ENCODE measurements at places on chromosomes 12 and 14.

GRCh38 chr12:27553941-27554340 is 29.9 kb downstream of the PPFIBP1 start:
- no peak for DNase-seq

GRCh38 chr14:22487941-22488340 is 101.1 kb downstream of the DAD1 start:
- DNase-seq = no peak

- DNase-seq = no peak
These were observed 18.9 kb upstream of the DIABLO start for GRCh38 chr12:122244565-122245371.

- DNase-seq = no peak
These were observed 105.1 kb downstream of the BMP4 start for GRCh38 chr14:53851394-53852090.

- no peak for DNase-seq
These were observed 502.2 kb upstream of the RPL10L start for GRCh38 chr14:47153746-47154145.

DNA sequence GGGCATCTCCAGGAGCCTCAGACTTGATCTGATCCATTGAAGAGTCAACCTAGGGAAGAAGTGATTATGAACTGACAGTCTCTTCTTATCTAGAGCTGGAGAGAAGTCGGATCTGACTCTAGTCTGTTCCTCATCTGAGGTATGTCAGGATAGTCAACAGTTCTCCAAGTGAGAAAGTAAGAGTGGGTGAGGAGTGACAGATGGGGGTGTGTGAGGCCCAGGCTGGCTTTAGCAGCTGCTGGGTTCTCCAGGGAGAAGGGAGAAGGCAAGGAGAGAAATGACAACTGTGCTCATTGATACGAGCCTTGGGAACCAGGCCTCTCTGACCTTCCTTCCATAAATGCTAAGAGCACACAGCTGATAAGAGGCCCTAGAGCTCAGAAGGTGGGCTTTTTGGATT is 53.3 kb downstream of the IRAK3 start:
- no peak for DNase-seq

DNA sequence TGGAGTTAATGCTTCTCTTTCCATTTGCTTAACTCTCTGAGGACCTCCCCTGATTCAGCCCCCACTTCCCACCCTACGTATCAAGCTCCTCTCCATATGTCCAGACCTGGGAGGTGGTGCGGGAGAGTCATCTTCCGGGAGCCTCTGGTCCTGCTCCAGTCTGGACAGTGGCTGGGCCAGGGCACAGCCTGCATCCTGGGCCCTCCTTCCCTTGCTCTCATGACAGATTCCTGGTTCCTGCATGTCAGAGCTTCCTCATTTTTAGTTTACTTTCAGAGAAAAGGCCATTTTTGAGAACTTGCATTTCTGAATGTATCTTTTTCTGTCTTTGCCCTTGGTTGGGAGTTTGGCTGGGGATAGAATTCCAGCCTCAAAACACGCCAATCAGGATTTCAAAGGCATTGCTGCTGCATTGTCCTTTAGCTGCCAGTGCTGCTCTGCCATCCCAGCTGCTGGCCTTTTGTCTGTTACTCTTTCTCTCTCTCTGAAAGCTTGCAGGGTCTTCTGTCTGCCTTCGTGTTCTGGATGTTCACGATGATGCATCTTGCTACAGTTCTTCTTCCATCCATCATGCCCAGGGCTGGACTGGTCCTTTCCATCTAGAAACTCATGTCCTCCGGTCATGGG is 54.7 kb downstream of the SLC6A12 start:
- no peak for DNase-seq

DNA sequence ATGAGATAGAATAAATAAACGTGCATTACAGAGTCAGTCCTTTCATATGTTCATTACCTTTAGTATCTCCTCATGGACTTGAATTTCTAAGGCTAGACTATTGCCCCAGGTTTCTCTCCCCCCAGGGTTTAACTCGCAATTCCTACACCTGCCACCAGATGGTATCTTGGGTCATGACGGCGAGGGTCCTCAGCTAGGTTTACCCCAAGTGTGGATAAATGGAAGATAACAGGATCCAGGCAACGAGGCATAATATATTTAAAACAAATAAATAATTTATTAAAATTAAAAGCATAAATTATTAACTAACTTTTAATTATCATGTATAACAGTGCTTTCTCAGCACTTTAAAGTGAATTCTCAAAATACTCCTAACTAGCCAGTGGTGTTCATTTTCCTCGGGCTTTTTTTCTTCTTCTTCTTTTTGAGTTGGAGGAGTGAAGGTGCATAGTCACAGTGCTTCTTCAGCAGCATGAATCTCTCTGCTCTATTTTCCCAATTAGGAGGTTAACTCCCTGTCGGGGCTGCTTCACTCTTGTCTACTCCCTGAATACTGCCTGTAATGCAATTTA is 243.5 kb upstream of the CAND1 start:
- DNase-seq = no peak

DNA sequence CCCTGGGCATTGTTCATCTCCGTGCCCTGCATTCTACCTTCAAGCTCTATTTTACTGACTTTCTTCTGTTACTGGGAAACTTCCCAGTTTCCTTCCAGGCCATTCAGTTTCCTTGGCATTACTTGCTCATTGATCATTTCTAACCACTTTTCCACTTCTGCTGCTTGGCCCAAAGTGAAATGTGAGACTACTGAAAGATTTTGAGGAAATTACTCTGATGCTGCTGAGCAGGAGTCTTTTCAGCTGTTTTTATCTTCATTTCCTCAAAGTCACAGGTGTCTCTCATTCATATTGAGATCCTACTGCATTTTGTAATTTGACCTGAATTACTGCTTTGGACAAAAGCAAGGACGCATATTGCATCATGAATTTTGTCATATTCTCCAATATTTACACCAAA is 26.4 kb upstream of the DBX2 start:
- no peak for DNase-seq

DNA sequence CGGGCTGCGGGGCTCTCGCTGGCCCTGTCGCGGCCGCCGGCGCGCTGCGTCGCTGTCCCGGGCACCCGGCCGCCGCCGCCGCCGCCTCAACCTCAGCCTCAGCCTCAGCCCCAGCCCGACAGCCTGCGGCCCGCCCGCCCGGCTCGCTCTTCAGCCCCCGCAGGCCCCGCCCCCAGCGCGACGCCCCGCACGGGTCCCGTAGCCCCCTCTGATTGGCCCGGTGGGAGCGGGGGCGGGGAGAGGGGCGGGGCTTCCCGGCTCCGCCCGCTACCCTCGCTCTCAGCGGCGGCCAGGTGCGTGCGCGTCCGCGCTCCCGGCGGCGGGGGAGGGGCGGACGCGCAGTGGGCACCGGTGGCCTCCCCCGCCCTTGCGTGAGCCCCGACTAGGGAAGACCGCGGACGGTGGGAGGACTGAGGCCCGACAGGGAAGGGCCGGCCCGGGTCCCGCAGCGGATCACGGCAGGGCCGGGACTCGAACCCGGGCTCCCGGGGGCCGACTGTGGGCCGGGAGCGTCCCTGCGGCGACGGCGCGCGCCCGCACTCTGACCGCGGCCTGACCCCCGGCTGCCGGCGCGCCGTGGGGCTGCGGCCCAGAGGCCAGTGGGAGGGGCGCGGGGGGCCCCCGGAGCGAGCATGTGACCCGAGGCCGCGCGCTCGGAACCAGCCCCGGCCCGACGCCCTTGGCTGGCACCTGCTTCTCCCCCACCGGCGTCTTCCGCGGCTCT is at the start of gene PPP1R13B:
Gene PPP1R13B (minus strand): TSS at position 125 of the 724 bp plus-strand sequence. CDS start 268 bp downstream, outside the sequence.
- peak; percentile 75 for DNase-seq

DNA sequence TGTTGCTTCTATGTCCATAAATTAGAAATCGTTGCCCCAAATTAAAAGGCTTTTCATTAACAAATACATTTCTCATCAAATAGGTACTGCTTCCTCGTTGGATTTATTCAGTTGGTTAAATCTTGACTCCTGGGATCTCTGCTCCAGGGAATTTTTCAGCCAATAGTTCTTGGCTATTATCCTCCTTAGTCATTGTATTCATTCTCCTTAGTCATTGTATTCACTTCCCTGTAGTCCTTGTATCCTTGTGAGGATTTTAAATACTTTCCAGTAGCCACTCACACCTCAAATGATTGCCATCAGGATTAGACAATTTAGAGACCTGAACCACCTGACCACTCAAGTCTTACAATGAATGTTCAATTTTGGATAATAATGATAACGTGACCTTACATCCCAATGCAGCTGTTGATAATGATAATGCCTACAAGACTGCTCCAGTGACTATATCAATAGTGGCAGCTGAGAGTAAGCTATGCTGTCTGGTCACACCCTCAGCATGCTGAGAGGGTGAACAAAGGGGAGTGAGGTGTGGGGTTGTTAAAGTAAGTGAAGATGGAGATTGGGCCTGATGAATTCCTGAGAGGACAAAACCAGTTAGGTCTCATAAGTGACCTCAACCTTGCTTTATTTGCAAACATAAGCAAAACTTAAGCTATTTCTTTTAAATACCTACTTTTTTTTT is 193.7 kb upstream of the RTL1 start:
- DNase-seq = no peak

DNA sequence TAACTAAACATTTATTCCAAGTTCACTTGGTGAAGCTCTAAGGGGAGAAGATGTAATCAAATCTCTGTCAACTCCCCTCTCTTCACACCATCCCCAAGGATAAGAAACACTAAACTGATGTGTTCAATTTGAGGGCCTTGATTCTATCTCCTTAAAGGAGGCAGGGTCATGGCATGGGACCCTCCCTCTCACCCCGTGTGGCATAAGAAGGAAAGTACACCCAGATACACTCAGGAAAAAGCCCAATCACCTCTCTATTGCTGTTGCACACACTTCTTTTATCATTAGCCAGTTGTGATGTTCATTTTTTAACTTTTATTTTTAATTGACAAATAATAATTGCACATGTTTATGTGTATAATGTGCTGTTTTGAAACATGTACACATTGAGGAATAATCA is 35.1 kb downstream of the WASHC3 start:
- DNase-seq = no peak

DNA sequence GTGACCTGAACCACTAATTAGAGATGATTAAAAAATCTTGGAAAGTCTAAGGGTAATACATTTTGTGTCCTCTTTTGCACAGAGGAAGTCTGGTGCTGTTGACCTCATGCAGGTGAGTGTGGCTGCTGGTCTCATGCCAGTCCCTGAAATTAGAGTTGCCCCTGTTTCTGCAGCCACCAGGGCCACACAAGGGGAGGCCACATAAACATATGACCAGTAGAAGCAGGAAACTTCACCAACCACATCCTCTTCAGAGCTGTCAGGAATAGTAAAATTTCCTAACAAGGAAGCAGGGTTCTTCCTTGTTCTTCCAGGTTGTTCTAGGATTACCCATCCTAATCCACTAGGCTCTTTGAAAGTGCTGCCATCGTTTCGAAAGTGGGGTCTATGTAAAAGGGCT is 28.3 kb downstream of the PSMA6 start:
- DNase-seq = no peak

- no peak for DNase-seq
These were observed 36.2 kb downstream of the ETV6 start for GRCh38 chr12:11685716-11686115.

DNA sequence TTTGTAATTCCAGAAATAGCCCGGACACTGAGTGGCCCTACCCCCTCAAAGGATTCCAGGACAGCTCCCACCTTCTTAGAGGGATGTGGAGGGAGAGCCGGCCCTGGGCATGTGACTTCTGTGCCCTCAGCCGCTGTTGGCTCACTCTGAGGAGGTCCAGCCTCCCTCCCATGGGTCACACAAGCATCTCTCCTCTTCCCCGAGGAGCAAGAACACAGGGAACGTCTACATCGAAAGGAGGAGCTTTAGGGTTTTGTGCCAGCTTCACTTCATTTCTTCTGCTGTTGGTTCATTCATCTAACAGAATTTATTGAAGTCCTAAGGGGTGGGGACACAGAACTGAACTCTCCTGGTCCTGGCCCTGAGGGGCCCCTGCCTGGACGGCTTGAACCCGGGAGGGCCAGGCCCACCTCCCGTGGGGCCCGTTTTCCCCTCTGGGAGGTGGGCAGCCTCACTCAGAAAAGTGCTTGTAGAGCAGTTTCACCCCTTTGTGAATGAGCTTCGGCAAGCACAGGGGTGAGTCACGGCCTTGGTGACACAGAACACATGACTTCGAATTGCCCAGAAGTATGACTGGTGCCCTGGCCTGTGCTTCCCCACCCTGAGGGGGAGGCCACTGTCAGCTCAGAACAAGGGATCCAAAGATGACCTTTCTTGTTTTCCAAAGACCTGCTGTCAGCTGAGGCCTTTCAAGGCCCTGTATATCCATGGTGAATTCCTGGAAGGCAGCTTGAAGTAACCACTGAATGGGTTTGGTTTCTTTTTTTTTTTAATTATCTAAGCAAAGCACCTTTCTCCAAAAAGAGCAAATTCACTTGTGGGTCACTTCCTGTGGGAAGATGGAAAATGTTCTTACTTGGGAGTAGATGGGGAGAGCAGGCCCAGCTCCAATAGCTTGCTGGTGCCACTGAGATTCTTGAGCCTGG is 39.2 kb downstream of the NFKBIA start:
- DNase-seq = peak; percentile 16

DNA sequence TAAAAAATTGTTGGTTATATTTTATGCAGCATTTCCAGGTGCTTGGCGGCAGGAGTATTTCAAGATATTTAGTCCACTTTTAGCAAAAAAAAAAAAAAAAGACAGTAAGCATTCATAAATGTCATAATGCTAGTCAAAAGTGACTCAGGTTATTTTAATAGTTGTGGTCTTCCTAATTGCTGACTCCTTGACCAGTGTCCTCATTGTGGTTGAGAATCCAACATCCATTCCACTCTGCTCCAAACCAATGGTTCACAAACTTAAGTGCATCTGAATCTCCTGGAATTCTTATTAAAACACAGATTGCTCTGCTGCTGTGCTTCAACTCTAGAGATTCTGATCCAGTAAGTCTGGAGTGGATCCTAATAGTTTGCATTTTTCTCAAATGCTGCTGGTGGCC is 71.4 kb downstream of the AKAP6 start:
- no peak for DNase-seq

- DNase-seq = no peak
These were observed 113.3 kb downstream of the FOXN3 start for GRCh38 chr14:89303456-89304435.

- no peak for DNase-seq
These were observed 93.5 kb upstream of the PTHLH start for GRCh38 chr12:28065889-28066630.

DNA sequence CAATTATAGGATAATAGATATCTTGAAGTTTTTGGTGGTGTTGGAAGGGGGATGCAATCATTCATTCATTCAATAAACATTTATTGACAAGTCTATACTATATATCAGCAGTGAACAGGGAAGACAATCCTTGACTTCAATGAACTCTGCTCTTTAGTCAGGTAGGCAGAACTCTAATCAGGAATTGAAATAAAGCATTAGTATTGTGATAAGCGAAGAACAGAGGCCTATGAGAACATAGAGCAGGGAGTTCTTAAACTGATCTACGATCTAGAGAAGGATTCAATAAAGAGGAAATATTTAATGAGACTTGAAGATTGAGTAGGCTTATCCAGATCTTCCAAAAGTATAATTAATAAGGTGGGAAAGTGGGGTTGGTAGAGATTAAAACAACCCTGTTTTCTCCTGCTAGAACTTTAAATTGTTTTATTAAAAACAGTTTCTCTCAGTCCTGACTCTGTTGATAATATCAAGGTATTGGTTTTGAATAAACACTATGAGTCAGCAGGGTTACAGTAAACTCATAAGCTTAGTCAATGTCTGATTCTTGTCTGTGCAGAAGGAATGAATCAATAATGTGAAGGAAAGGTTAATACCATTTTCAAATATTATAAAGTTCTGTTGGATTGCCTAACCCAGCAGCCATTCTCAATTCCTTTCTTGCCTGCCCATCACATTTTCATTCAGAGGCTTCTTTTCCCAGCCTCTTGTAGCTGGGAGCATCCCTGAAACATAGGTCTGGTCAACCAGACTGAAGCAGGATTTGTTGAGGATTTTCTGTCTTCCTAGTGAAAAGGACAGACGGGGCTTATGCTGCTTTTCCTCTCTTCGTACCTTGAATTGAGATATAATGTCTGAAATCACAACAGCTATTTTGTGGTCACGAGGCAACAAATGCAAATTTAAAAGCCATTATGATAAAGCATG is 38.9 kb upstream of the KTN1 start:
- DNase-seq = no peak
